Non-pigmented ciliary epithelial cell (primary cell): ENCODE measurements at places on chromosomes 6 and 20.

DNA sequence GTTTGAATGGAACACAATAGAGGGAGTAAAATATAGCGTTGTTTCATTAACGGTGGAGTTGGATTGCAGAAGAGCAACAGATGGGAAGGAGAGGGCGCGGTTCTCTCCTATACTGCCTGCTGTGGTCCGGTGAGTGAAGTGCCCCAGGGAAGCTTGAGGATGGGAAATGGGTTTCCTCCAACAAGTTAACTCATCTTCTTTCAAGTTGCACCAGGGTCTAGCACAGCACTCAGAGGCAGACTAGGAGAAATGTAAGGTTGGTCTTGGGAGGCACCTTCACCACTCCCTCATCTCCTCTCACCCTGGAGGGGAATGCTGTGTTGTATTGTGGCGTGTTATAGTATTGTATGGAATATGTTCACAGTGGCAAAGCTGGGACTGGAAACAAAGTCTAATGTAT, 96.9 kb upstream of the SLC24A3 start:
- no peak for DNase-seq

DNA sequence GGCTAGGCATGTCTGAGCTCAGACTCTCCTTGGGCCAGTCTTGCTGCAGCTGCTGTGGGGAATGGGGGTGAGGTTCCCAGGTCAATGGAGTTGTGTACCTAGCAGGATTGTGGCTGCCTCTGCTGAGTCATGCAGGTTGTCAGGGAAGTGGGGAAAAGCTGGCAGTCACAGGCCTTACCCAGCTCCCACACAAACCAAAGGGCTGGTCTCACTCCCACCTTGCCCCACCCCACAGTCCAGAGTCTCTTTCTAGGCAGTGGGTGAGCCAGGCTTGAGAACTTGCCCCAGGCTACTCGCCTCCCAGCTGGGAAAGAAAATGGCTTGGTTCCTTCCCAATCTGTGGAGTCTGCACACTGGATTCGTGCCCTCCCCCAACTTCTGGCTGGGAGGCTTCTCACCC, 65.7 kb downstream of the SCP2D1 start:
- DNase-seq, result no peak

- no peak for DNase-seq
Observed at GRCh38 chr20:42134265-42135098, 516.3 kb upstream of the CHD6 start.

- DNase-seq, result no peak
Observed at GRCh38 chr6:26024651-26025046, 62.0 kb downstream of the TRIM38 start.

- no peak for DNase-seq
Observed at GRCh38 chr20:32920530-32921298, 62.0 kb downstream of the EFCAB8 start.

- DNase-seq, result no peak
Observed at GRCh38 chr6:163352011-163352685, 62.4 kb upstream of the QKI start.

- no peak for DNase-seq
Observed at GRCh38 chr20:63579017-63579694, 5.1 kb upstream of the HELZ2 start.

DNA sequence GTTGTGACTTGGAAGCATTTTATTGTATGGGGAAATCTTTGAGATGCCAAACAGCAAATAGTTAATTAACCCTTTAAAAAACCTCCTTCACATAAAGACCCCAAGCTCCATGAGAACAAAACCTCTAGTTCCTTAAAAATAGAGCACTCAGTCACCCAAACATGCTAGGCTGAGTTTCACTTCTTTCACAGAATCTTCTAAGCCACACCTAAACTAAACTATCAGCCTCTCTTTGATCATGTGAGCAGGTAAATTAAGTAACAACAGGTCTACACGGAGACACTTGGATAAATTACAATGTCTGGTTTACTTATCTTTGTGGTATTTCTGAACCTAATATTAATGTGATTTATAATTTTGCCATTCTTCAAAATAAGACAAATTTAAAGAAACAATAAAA, 205.2 kb upstream of the MARCKS start:
- DNase-seq, result no peak

GRCh38 chr6:73523434-73524123, 2.7 kb upstream of the EEF1A1 start:
- no peak for DNase-seq

DNA sequence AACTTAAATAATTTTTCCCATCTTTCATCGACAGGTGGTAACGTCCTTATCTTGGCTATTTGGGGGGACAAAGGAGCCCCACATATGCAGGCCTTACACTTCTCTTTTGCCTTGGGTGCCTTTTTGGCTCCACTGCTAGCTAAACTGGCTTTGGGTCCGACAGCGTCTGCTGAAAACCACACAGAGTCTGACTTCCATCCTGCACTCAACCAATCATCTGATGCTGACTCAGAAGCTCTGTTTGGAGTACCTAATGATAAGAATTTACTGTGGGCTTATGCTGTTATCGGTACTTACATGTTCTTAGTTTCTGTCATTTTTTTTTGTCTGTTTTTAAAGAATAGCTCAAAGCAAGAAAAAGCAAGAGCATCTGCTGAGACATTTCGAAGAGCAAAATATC, 178.5 kb downstream of the SLC16A10 start:
- no peak for DNase-seq

- no peak for DNase-seq
Observed at GRCh38 chr6:150915880-150916265, 50.4 kb downstream of the MTHFD1L start.

DNA sequence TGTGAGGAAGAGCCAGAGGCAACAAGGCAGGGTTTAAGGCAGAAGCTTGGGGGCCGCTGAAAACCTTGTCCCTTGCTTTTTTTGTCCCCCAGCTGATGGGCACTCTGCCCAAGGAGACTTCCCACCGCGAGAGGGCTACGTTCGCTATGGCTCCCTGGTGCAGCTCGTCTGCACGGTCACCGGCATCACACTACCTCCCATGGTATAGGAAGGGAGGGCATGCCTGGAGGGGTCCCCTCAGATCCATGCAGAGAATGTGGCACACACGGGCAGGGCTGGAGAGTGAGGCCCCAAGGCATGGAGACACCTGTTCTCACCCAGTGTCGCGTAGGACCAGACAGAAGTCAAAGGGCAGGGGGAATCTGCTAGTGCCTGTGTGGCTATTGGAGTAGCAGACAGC, 5.8 kb upstream of the MATN4 start:
- DNase-seq, result no peak

DNA sequence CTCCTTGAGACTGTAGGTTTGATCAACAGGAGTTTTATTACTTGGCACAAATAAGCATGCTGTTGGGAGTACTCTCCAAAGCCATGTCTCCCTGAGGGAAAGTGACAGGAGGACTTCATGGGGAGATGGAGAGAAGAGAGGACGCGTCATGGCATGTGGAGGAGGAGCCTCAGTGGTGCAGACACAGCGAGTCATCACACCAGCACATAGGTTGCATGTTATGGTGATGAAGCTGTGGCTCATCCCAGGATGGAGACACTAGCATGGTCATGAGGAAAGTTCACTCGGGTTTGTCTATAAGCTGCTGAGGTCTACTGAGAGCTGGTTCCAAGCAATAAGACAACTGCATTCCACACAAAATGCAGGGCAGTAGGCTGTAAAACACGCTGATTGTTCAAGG, 13.2 kb upstream of the SSTR4 start:
- no peak for DNase-seq

DNA sequence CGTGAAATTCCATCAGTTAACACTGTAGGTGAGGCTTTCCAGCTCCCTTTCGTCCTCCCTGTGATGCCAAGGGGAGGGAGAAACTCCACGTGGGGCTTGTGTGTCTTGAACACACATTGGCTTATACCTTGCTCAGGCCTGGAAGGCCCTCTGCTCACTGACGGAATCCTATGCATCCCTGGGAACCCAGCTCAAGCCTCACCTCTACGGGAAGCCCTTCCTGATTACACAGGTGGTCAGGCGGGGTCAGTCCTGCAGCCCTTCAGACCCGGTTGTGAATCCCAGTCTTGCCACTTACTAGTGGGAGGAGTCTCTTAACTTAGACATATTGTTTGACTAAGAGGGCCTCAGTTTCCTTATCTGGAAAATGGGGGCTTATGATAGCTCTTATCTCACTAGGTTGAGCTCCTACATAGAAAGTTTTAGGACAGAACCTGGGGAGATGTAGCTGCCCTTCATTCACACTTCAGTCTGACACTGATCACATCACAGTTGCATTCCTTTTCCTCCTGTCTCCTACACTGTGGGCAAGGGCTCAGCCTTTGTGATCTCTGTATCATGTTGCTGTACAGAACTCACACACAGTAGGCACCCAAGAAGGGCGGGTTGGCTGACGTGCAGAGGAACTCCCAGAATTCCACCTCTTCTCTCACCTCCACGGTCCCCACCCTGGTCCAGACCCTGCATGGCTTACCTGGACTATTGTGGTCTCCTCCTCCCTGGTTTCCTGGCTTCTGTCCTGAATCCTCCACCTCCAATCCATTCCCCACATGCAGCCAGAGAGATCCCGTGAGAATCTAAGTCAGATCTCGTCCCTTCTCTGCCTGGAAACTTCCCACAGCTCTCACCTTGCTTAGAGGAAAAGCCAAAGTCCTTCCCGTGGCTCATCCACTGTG, 129.6 kb downstream of the CEBPB start:
- DNase-seq, result no peak

DNA sequence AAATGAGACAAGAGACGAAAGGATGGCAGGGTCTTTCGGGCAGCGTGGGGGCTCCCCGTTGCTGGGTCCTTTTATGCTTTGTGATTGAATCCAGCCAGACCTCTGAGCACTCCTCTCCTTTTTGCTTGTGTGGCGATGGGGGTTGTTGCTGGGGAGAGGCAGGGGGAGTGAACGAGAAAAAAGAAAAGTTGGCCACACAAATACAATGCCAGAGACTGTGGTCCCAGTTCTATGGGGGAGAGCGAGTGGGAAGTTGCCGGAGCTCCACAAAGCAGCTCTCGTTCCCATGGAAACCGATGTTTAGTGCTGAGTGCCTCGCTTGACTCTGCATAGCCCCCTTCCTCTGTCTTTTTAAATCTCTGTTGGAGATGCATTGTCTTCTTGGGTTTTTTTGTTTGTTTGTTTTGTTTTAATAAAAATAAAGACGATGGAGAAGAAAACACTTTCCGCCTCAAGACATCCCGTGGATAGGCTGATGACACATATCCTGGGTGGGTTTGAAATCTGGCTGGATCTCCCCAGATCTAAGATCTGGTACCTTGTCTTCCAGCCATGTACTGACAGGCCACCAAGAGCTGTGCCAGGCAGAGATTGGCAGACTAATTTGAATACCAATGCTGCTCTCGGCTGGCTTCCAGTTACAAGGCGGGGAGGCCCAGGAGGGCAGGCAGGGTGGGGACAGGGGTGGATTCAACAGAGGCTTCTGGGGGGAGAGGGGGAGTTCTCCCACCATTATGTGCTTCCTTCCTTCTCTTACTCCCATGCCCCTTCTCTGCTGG, 529.3 kb downstream of the QKI start:
- DNase-seq, result no peak

DNA sequence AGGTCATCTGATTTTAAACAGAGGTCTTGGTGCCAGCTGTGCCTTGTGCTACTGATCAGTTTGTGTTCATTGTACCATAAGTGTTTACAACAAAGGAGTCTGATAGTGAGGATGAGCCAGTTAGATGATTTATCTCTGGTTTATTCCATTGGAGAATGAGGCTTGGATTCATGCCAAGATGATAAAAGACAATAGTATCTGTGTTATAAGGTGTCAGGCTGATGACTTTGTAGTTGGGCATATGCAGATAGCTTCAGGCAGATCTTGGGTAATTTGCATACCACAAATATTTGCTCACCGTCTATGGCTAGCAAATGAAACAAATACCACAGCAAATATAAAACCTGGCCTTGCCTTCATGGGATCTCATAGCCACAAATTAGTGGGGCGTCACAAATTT, 43.3 kb upstream of the PHACTR2 start:
- no peak for DNase-seq

GRCh38 chr20:11296951-11297350, 620.7 kb upstream of the BTBD3 start:
- DNase-seq, result no peak

DNA sequence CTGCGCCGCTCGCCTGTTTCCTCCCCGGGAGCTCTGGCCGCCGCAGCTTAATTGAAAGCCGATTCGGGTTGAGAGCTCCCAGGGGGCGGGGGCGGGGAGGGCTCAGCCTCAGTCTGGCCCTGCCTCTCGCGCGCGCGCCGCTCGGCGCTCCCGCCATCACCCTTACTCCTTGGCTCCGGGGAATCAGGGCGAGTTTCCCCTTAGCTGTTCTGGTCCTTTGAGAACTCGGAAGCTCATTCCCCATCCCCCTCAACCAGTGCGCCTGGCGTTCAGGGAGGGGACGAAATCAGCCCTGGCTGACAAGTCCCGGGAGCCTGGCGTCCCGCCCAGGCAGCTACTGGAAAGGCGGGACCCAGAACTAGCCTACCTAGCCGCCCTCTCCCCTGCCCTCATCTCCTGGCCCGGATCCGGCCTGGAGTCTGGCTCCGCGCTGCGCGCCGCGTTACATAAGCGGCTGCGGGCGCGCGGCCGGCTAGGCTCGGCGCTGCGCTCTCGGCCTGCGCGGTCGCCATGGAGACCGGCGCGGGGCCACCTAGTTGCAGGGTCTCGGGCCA, 2.8 kb downstream of the SLC12A5 start:
- no peak for DNase-seq

DNA sequence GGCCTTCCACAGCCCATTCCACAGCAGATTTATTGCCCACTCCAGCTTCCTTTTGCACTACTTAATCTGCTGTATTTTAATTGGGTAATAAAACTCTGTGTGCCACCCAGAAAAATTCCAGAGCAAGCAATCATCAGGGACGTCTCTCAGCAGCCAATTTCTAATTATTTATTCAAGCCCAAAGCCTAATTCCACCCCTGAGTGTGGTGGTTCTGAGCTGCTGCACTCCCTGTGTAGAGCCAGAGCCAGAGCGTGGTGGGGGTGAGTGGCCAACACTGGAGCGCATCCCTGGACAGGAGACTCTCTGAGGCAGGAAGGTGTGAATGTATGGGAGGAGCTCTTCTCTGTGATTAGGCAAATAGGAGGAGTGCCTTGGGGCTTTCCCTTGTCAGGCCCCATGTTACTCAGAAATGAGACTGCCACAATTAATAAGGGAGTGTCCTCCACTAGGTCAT, 66.1 kb downstream of the CD24 start:
- DNase-seq, result no peak

DNA sequence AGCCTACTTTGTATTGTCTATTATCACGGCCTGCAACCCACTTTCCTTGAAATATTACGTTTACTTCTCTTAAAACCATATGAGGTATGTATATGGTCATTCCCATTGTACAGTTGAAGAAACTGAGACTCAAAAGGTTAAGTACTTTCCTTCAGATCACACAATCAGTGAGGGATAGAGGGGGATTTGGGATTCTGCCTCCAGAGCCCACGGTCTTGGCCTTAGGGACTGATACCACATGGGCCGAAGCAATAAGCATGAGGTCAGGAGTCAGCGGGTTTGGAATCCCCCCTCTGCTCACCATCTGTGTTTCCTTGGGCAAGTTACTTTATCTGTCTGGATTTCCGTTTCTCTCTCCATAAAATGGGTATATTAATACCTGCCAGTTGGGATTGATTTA, 19.4 kb upstream of the EPB41L1 start:
- DNase-seq, result no peak
